ENCODE measurements at places on chromosomes 2 and 18.
A peak's percentile ranks its signal among the peaks of the same experiment; 100 is the strongest.

DNA sequence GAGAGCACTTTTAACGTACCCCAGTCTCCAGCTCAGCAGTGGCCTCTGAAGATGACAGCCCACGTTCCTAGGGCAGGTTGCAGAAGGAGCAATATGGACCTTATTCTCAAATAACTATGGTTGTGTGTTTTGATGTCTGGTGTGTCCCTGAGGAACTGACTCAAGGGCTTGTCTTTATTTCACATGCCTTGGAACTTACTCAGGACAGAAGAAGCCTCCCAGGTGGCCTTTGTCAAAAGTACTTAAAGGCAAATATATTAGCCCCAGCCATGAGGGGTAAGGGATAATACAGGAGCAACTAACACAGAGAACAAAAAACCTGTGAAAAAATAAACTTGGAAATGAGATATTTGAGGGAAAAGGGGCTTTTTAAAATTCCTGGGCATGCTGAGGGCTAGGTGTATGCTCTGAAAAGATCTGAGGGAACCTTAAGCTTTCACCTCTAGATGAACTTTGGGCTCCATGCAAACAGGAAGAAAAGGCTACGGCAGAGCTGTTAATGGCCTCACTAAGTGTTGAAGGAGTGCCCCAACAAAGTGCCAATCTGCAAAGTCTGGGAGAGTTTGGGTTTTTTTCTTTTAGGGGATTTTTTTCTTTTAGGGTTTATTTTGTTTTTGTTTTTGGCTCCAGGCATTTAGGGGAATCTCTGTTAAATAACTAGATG lies 40.3 kb downstream of the SRBD1 start:
- peak; percentile 31 for DNase-seq

DNA sequence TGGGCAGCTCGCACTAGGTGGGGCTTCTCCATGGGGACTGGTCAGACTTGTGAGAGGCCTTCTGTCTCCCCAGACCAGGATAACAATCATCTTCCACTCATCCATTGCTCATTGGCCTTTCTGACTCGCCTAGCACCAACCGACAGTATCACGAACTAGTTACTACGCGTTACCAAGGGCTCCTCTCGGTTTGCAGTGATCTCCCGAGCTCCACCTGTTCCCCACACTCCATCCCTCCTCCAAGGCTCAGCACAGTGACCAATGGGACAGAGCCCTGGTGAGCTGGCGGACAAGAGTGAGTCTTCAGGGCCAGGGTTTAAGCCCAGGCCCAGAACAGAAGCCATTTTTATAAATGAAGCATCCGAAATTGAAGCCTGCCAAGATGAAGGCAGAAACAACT lies 42.8 kb upstream of the SMAD7 start:
- DNase-seq, result no peak

DNA sequence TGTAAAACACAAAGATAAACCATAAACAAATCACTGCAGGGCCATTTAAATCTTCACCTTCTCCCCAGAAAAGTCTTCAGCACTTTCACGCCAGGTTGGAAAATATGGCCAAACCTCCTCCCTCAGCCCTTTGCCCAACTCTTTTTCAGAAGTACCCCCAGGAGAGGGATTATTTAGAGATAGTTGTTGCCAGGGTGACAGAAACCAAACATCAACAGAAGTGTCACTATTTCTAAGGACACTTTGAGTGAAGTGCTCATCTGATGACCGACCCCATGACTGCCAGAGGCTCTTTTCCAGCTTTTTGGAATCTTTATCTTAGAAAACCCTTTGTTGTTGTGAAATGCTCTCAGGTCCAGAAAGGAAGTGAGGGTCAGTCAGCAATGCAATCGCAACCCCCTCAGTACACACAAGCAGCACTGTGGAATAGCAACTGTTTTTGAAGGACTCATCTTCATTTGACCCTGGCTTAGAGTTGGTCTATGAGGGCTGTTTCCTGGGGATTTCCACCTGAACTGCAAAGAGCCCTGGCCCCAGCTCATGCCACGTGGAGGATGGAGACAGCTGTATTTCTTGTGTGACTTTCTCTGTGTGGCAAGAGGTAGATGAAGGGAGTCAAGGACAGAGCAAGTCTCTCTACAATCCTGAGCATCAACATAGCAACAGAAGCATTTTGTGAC lies 114.0 kb upstream of the STON1 start:
- peak; percentile 88 for DNase-seq

- DNase-seq, result no peak
These were observed 56.3 kb upstream of the UBXN4 start for GRCh38 chr2:135685361-135685760.

GRCh38 chr2:117888897-117889296 lies 74.4 kb downstream of the DDX18 start:
- no peak for DNase-seq

DNA sequence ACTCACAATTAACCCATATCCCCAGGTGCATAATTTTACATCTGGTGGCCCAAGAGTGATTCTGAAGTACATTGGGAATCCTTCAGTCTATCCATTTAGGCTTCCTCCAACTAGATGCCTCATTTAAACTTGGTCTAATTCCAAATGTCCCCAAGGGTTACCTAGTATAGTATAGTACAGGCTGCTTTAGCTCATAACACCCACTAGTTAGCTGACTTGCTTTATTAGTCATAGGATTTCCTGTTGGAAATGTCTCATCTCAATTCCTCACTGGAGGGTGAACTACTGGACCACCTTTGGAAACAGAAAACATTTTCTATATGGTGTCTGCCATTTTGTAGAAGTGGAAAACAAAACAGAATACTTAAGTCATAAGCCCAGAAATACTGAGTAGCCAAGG lies 202.5 kb upstream of the SESTD1 start:
- no peak for DNase-seq

DNA sequence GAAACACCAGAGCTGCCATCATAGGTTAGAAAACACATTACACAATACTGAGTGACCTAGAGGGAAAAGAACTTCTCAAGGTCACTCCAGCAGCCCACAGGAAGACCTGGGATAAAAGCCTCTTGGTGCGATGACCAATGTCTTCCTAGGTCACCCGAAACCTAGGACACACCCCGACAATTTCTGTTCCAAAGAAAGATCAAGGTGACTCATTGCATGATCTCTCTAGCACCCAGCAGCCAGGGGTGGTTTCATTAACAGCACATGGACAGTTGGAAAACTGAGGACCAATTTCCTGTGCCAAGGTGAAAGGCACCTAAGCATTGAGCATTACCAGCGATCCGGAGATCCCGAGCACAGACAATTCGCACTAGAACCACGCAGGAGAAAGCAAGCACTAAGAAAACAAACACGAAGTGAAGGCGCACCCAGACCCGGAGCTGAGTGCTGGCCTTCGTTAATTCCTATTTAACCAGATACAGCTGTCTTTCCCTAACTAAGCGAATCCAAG lies 1.5 kb downstream of the CACNB4 start:
- DNase-seq, result peak; percentile 65

- DNase-seq, result no peak
These were observed 400.7 kb upstream of the TNP1 start for GRCh38 chr2:217260441-217261115.

DNA sequence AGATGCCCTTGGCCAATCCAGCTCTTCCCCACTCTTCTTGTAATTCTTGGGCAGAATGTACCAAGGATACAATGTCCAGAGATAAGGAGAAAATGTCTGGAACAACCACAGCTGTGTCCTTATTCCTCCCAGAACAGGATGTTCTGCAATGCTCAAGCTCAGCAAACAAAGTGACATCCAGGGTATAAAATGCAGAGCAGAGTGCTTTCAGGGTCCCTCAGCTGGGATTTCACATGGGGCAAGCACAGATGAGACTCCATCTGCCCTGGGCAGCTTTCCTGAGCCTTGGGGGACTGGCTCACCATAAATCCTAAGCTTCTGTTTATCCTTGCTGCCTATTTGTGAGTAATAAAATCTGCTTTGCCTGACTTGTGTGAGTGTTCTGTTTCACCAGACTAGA lies 127.4 kb downstream of the VAPA start:
- DNase-seq, result no peak

DNA sequence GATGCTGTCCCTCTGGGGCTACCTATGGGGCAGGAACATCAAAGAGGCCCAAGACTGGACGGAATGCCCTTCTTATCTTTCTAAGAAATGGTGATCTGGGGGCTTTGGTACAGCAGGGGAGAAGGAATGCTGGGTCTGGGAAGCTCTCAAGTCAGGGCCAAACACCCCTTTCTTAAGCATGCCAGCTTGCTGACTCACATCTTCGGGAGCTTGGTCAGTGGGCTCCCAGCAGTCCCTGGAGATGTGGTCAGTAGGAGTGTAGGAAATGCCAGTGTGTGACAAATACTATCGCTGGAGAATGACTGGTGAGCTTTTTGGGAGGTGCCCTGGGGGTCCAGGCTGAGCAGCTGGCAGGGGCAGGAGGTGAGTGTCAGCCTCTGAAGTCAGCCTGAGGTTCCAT lies 105.0 kb upstream of the CDC42EP3 start:
- no peak for DNase-seq

DNA sequence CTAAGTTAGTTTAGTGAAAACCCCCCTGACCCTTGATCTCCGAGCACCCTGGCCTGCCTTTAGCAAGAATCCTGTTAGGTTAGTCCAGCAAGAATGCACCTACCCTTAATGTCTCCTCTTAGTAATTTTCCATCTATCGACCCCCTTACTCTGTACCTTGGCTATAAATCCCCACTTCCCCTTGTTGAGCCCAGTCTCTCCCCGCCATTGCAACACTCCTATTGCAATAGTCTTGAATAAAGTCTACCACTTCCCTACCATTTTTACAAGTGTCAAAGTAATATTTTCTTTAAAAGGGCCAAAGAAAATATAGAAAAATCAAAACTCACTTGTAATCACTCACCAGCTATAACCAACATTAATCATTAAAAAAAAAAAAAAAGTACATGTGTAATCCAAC lies 4.2 kb upstream of the ZBTB7C start:
- DNase-seq, result no peak

GRCh38 chr18:35577045-35577848 lies 4.3 kb upstream of the GALNT1 start:
- DNase-seq, result no peak

DNA sequence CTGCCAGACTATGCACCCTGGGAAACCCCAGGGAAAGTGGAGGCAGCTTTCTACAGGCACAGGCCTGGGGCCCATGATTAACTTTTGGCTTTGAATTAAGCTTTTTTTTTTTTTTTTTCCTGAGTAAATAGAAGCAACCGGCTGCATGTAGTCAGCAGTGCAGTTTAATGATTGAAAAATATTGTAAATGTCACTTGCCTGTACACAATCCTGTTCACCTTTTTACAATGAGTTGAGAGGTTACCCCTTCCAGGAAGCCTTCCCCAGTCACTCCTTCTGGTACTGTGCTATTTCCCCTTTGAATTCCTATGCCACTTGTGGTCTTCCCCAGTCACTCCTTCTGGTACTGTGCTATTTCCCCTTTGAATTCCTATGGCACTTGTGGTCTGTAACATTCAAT lies 475.6 kb downstream of the TDRD15 start:
- no peak for DNase-seq
